ENCODE measurements at places on chromosomes 4 and X.

GRCh38 chrX:108271397-108271787 lies 166.8 kb downstream of the COL4A6 start:
- no peak for DNase-seq

DNA sequence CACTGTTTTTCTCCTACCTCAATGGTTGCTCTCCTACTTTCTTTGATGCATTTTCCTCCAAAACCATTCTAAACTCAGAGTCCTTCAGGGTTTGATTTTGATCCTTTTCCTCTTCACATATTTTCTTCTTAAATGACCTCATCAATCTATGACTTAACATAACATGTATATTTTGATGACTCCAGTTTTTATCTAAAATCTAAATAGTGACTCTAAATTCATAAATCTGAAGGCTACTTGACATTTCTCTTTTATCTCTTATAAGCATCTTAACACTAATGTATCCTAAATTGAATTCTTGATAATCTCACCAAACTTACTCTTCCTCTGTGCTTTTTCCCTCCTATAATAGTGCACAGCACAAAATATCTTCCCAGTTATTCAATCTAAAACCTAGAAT lies 4.7 kb upstream of the ARHGEF38 start:
- DNase-seq, result no peak

- DNase-seq, result no peak
Measured at GRCh38 chr4:111040904-111041303, 418.0 kb upstream of the PITX2 start.

- DNase-seq, result no peak
Measured at GRCh38 chrX:139293991-139294390, 236.5 kb upstream of the F9 start.

GRCh38 chr4:155597933-155598451 lies 68.7 kb upstream of the GUCY1A1 start:
- DNase-seq, result no peak

GRCh38 chrX:124208660-124209059 lies 123.8 kb upstream of the TEX13D start:
- no peak for DNase-seq

DNA sequence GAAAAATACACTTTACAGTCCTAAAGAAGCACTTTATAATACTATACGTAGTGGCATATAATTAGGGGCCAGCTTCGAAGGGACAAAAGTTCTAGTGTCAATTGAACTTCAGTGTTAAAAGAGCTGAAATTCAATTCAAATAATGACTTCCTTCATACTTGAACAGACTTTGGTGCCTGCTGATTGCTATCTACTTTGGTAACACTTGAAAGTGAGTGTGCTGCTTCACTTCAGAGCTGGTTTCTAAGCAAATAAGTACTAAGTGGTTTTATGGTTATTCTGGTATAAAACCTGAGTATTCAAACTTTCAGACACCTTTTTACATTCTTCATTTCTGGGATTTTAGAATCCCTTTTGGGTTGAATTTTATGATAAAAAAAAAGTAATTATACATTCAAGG lies 107.0 kb downstream of the SLC4A4 start:
- DNase-seq, result peak; percentile 5

GRCh38 chr4:2459589-2460349 lies 9.1 kb upstream of the RNF4 start:
- DNase-seq, result no peak

DNA sequence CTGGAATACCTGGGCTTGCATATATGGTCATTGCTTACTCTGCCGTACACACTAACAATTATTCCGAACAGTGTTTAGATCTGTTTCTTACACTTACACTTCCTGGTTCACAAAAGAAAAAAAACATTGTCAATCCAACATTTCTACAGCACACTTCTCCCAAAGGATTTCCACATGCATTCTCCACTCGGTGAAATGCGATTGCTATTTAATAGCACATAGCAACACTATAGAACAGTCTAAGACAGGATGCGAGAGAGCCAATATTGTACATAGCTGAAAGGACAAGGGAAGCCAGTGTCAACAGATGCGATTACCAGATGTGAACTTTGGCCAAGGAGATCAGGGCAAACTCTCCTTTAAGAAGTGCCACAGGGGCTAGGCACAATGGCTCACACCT lies 220.7 kb upstream of the GPC4 start:
- DNase-seq, result no peak

GRCh38 chr4:37381040-37381668 lies 136.6 kb downstream of the NWD2 start:
- DNase-seq, result peak; percentile 1

DNA sequence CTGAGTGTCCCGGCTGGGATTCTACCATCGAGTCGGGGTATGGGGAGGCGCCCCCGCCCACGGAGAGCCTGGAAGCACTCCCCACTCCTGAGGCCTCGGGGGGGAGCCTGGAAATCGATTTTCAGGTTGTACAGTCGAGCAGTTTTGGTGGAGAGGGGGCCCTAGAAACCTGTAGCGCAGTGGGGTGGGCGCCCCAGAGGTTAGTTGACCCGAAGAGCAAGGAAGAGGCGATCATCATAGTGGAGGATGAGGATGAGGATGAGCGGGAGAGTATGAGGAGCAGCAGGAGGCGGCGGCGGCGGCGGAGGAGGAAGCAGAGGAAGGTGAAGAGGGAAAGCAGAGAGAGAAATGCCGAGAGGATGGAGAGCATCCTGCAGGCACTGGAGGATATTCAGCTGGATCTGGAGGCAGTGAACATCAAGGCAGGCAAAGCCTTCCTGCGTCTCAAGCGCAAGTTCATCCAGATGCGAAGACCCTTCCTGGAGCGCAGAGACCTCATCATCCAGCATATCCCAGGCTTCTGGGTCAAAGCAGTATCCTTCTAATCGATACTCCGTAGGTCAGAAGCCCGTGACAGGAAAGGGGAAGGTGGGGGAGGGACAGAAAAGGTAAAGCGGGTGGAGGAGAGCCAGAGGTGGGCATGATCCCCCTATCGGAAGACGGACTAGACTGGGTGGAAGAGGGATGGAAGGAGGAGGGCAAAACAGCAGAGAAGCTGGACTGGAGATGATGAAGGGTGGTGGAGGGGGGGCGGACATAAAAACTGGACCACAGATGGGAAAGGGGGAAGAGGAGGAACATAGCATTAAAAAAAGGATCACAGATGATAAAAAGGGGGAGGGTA lies 828 bp downstream of the TSPYL2 start:
- no peak for DNase-seq

GRCh38 chrX:24647257-24648058 lies at the start of gene PCYT1B:
TSS of gene PCYT1B (minus strand) at chrX:24647347. CDS start at chrX:24647105, 242 bp downstream.
- peak; percentile 90 for DNase-seq

DNA sequence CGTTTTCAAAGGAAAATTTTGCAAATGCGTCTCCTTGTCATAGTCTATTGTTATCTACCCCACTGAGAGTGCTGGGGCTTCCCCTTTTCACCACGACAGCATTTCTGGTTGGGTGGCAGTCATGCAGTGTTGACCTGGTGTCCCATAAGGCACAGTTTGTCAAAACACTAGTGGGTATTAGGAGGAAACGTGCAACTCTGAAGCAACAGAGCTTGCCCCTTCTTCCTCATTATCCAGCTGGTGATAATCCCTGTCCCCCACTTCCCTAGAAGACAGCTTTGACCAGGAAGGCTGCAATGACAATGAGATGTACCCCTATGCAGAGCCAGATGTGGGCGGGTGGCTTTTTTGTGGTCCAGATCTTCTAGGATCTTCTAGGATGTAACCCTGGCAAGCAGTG lies 1.8 kb downstream of the TBC1D1 start:
- no peak for DNase-seq

GRCh38 chr4:55397520-55398321 lies 2.0 kb downstream of the TMEM165 start:
- peak; percentile 23 for DNase-seq

GRCh38 chr4:54897590-54897989 lies 227.8 kb downstream of the KDR start:
- no peak for DNase-seq

DNA sequence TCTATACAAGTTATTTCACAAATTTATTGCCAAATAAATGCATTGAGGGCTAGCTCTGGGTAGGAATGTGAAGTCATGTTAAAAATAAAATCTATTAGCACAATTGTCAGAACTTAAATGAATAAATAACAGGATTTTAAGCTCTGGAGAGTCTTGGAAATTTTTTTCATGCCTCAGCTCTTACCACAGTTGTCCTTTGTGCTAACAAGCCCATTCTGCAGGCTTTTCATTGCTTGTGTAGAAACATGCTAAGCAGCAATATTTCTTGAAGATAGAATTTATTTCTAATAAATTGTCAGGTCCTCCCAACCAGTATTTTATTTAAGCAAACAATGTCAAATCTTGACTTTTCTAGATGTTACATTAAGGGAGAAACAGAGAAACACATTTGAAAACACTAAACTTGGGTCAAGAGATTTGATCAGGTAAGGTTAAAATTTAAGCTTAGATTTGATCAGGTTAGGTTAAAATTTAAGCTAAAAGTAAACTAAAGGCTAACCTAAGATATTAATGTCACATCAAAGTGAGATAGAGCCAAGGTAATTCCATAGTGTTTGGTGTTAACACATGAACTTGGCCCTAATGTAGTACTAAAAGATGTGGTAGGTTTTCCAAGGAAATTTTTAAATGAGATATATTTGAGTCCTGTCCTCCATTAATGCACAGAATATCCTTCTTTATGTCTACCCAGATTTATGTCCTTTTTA lies 179.1 kb upstream of the IL1RAPL1 start:
- DNase-seq, result no peak

DNA sequence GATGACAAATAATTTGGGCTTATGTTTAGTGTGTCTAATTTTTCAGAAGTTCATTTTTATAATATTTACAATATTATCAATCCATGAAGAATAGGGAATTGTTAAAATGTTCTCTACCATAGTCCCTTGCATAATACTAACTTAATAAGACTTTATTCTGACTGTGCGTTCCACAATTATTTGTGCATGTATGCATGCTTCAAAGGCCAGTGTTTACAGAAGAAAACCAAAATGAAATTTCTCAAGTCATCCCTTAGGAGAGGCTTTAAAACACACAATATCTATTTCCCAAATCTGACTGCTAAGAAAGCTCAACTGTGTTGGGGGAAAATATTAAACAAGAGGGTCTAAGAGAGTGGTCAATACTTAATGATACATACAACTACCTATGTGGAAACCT lies 226.3 kb upstream of the ANKRD50 start:
- no peak for DNase-seq

GRCh38 chr4:38090455-38091246 lies 130.5 kb downstream of the PTTG2 start:
- no peak for DNase-seq

GRCh38 chrX:13808865-13809264 lies 8.0 kb downstream of the GPM6B start:
- DNase-seq, result no peak

DNA sequence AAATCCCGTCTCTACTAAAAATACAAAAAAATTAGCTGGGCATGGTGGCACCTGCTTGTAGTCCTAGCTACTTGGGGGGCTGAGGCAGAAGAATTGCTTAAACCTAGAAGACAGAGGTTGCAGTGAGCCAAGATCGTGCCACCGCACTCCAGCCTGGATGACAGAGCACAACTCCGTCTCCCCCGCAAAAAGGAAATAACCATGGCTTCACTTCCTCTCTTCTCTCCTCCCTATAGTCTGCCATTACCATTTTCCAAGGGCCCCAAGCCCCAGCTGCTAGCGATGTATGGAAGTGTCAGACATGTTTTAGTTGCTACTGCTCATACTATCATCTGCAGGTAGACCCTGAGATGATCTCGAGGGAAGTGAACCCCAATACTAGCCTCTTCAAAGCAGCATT lies 177.3 kb upstream of the FAM9B start:
- no peak for DNase-seq

DNA sequence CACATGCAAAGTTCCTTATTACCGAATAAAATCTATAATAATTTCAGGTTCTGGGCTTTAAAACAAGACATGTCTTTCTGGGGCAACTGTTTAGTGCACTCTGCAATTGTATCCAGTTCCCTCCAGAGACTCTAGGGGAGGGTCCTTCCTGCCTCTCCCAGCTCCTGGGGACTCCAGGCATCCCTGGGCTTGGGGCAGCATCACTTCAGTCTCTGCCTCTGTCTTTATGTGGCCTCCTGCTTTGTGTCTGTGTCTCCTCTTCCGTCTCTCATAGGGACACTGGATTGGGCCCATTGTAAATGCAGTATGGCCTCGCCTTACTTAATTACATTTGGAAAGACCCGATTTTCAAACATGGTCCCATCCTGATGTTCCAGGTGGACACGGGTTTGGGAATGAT lies 10.9 kb upstream of the ASMTL start:
- DNase-seq, result no peak

GRCh38 chrX:63922221-63922620 lies 137.2 kb upstream of the ARHGEF9 start:
- DNase-seq, result no peak

GRCh38 chr4:27010334-27010940 lies 149.8 kb downstream of the STIM2 start:
- DNase-seq, result peak; percentile 28

GRCh38 chr4:113358784-113359183 lies 309.3 kb downstream of the ANK2 start:
- DNase-seq, result no peak

DNA sequence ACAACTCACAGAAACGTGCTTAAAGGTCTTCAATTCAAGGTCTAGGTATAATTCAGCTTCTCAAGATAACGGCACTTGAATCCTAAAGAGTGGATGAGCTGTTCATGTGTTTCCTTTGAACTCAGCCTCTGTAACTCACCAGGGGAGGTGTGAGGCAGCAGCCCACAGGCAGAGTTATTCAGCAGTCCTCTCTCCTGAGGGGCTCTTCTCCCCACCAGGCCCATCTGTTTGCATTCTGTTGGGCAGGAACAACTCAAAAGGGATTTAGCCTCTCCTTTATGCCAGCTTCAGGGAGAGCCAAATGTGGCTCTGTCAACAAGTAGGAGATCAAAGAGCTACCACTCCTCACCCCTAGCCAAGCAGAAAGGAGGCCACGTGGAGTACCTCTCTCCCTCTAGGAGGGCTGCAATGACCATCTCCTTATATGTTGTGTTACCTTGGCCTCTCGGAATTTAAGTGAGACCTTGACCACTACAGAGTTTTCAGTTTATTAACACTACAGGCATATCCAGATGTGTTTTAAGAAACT lies 151.2 kb downstream of the SPATA18 start:
- no peak for DNase-seq

DNA sequence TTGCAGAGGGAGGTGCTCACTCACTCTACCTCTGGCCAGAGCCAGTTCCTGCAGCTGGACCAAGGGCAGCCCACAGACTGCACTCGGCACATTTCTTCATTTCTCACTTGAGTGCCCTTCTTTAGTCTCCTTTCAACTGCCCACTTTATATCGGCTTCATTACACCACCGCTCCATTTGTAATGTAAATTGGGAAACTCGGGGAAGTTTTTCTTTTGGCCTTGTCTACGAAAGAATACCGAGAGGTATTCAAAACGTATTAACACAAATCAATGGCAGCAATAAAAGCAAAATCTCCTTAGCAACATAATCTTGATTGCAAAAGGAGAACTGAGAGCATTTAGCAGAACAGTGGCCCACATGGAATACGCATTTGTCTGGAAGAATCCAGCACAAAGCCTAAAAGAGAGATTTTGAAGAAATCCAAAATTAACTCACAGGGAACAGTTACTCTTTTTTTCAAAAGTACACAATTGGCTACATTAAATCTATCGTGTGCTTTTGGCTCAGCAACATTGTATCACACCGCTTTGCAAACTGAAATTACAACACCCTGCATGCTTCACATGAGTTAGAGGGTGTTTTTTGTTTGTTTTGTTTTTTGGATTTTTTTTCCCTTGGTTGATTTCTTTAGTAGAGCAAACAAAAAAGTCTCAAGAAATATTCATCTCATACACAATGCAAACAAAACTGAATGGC lies 62.6 kb downstream of the CHIC2 start:
- DNase-seq, result no peak

All from NCI-H1105 treated with DMSO at 0.1 percent for 48 hours (cell line).